Stimulated activated CD4-positive, alpha-beta T cell treated with anti-CD3 and anti-CD28 coated beads, Interleukin-15, amount 100 ng/mL, for 1 hour (primary cell): ENCODE measurements at places on chromosomes 1 and 21.

GRCh38 chr1:231678011-231678432 is 51.4 kb downstream of the DISC1 start:
- no peak for DNase-seq

DNA sequence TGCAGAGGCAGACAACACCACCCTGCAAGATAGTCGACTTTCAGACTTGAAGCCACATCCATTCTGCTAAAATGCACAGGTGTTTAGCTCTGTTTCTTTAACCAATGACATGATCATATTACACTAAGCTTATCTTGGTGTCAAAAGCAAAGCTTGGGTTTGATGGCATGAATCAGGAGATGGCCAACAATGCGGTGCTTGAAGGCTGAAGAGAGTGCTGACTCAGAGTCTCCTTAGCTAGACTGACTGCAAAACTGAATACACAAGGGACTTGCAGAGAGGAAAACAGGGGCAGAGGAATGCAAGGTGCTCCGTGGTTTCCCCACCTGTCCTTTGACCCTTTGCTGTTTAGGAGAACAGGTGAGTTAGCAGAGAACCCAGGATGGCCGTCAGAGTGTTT is 262.6 kb downstream of the SIPA1L2 start:
- DNase-seq = no peak

GRCh38 chr1:2256435-2257244 is 28.5 kb downstream of the SKI start:
- DNase-seq = no peak

DNA sequence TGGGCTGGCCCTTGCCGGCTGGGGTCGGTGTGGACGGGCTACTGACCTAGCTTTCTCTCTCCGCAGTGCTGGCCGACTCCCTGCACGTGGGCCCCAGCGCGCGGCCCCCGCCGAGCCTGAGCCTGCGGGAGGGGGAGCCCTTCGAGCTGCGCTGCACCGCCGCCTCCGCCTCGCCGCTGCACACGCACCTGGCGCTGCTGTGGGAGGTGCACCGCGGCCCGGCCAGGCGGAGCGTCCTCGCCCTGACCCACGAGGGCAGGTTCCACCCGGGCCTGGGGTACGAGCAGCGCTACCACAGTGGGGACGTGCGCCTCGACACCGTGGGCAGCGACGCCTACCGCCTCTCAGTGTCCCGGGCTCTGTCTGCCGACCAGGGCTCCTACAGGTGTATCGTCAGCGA is 34.9 kb downstream of the PTGFRN start:
- DNase-seq = no peak

- DNase-seq = no peak
Measured at GRCh38 chr1:14118691-14119485, 418.9 kb downstream of the PRDM2 start.

DNA sequence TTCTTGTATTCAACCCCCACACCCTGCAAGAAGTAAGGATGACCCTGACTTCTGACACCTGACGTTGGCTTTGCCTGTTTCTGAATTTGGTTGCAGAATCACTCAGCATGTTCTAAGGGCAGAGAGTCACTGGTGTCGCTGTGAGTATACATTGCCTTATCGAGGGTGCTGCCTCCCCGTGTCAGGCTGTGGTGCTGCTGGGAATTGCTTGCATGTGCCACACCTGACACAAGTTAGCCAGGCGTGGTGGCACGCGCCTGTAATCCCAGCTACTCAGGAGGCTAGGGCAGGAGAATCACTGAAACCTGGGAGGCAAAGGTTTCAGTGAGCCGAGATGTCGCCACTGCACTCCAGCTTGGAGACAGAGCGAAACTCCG is 45.9 kb downstream of the WDR4 start:
- peak; percentile 37 for DNase-seq

- no peak for DNase-seq
Measured at GRCh38 chr1:230509281-230509977, 83.3 kb upstream of the PGBD5 start.

DNA sequence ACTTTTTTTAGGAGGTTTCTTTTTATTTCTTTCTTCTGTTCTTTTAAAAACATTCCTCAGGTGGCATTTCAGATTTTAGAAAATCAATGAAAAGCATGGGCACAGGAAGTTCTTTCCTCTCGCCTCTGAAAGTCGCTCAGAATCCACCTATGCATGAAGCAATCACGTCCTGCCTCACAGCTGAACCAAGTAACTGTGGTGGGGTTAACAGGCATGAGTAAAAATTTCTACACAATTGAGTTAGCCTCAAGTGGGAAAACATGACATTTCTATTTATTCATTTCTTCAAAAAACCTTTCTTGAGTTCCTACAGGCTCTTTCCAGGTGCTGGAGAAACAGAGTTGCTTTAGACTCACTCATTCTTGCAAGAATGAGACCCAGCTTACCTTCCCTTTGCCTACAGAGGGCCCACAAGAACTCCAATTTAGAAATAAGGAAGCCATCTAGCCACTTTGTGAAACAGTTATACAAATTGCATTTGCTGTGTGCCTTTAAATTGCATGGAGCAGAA is 508.9 kb upstream of the PKN2 start:
- DNase-seq = no peak

DNA sequence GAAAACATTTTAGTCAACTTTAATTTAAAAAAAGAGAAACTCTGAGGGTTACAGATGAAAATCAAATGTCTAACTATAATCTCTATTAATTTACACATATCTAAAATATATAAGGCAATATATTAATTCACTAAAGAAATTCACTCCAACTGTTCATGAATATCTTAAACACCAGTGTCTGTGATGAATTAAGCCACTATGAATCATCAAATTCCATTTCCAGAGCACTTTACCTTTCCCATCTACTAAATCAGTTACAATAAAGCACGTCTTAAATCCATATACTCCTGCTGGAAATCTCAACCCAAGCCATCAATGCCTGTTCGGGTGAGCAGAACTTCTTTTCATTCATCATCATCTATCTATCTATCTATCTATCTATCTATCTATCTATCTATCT is 4.3 kb downstream of the TAF5L start:
- DNase-seq = no peak

DNA sequence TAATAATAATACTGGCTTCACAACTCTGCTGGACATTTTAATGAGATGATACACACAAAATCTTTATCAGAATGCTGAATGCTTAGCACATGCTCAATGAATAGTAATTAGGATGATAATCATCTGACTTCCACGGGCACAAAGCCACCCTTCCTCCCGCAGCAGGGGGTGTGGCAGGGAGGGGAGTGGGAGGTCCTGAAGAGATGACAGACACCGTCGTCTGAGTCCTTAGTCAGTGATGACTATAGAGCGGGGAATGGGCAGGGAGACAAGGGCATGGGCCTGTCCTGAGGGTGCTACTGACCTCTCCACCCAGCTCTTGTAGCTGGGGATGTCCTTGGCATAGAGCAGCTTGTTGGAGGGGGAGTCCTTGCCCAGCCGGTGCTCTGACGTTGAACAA is 117.6 kb upstream of the CD34 start:
- DNase-seq = no peak

DNA sequence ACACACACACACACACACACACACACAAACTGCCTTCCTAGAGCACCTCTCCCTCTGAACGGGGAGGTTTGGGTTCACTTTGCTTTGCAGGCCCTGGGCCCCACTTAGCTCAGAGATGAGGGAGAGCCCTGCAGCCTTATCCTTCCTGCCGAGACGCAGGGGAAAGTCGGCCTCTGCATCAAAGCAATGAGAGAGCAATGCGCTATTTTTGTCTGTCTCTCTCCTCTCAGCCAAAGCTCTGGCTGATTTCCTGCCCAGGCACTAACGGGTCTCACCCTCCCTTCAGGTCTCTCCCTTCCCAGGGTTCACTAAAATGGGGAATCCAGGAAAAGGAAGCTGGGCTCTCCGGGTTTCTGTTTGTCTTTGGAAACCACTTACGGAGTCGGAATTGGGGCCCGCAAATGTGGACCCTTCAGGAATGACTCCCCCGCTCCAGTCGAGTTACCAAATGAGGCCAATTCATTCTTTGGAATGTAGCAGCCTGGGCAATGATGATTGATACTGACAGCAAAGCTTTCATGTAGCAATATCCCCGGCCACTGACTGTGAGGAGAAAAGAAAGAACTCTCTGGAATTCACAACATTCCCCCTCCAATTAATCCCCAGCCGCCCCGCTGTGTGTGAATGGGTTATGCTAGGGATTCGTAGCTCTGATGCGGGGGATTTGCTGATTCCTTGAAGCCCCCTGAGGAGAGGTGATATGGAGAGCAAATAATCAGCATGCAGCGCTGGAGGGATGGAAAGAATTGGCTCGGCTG is 61.5 kb upstream of the WLS start:
- DNase-seq = no peak

DNA sequence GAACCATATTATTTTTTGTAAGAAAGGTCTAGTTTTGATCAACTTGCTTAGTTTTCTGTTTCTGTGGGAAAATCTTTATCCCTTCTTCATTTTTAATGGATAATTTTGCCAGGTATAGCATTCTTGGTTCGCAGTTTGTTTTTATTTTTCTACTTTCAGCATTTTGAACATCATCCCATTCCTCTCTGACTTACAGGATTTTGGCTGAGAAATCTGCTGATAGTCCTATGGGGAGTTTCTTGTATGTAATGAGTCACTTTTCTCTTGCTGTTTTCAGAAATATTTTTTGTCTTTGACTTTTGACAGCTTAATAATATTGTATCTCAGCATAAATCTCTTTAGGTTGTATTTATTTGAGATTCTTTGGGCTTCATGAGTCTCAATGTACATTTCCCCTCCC is 389.1 kb downstream of the PBX1 start:
- no peak for DNase-seq

- DNase-seq = no peak
Measured at GRCh38 chr1:113452921-113453770, 62.8 kb downstream of the MAGI3 start.

DNA sequence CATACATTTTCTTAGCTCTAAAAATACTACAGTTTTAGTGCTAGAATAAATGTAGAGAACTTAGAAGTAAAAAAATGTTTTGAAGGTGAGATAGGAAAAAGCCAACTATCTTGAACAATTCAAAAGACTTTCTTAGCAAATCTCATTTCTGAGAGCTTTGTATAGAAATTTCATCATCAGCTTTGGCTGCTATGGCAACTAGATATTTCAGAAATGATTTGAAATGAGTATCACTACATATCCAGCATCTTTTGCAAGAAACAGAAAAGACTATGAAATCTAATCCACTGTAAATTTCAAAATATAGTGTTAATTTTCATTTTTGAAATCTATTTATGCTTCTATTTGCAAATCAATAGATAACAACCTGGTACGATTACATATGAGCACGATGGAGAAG is 57.7 kb downstream of the RGS7 start:
- DNase-seq = no peak

GRCh38 chr1:204335085-204335484 is 24.6 kb downstream of the PLEKHA6 start:
- DNase-seq = no peak

DNA sequence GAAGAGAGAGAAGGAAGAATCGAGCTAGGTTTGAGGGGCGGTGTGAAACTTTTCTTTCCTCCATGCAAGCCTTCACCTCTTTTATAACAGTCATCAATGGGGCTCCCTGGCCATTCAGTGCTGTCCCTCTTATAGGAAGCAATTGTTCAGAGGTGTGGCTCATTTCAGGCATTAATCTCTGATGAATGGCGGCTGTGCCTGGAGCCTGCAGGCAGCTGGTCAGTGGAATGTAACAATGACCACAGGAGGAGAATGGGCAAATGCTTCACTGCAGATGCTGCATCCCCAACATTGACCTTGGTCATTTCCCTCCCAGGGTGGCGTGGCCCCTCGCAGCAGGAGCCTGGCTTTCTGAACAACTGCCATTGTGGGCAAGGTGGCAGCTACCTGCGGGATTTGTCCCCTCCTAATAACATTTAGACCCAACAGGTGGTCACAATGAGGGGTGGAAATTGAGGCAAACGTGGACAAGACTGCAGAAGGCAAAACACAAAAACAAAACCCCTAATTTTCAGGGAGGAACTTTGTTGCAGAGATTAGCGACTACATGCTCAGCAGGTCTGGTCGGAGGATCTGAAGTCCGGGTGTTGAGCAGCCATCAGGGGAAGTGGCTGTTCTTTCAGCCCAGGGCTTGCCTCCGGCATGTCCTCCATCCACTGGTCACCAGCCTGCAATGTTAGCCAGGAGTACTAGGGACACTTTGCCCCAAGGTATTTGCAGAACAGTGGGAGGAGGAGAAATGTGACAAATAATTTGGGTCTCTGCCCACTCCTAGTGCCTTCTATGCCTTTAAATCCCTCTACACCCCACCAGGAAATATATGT is 97.3 kb upstream of the PAXBP1 start:
- DNase-seq = no peak

DNA sequence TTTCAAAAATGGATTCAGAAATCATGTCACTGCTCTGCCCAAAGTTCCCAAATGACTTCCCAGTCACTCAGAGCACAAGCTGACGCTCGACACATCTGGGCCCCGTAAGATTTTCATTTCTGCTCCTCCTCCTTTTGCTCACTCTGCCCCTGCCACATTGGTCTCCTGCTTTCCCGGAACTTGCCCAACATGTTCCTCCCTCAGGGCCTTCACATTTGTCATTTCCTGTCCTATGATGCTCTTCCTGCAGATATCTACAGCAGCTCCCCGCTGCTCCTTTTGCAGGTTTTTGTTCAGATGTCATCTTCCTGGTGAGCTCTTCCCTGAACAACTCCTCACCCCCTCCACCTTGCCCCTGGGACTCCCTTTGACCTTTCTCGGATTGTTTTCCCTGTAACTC is 58.5 kb upstream of the IVNS1ABP start:
- no peak for DNase-seq

DNA sequence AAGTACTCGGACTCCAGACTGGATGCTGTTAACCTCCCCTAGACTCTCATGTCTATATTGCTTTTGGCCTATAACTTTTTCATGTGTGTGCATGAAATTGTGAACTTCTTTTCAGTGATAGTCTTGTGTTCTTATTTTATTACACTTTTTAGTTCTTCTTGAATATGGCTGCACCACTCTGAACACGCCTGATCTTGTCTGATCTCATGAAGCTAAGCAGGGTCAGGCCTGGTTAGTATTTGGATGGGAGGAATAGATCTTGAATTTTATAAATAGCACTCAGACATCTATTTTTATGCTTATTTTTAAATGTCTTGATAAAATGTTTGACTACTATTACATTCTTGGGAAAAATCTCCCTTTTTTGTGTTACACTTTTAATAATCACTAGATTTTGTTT is 22.4 kb downstream of the TCP10L start:
- no peak for DNase-seq

GRCh38 chr1:216632980-216633379 is 90.2 kb downstream of the ESRRG start:
- DNase-seq = no peak

- peak; percentile 6 for DNase-seq
Measured at GRCh38 chr1:78114034-78114956, 68.5 kb downstream of the GIPC2 start.

- no peak for DNase-seq
Measured at GRCh38 chr1:230823426-230823825, 44.9 kb downstream of the C1orf198 start.

GRCh38 chr21:43979654-43980053 is 32.5 kb upstream of the TRAPPC10 start:
- no peak for DNase-seq

DNA sequence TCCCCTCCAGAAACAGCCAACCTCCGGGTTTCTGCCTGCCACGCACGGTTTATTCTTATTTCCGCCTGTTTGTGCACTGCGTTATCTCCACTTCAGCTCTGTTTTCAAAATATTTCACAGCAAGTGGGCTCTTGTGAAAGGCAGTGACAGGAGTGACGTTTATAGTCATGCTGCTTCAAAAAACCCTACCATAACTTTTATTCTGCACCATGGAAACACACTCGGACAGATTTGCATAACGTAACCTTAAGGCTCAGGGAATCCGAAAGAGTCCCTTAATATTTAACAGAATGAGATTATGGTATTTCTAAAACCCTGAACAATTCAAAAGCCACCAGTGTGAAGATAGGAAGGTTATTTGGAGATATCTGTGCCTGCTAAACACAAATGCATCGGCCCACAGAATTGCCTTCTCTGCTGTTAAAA is 782 bp upstream of the SDE2 start:
- no peak for DNase-seq
